ENCODE measurements at places on chromosomes 2 and 18.

- no peak for DNase-seq
These were observed 28.1 kb downstream of the THAP4 start for GRCh38 chr2:241608881-241609280.

DNA sequence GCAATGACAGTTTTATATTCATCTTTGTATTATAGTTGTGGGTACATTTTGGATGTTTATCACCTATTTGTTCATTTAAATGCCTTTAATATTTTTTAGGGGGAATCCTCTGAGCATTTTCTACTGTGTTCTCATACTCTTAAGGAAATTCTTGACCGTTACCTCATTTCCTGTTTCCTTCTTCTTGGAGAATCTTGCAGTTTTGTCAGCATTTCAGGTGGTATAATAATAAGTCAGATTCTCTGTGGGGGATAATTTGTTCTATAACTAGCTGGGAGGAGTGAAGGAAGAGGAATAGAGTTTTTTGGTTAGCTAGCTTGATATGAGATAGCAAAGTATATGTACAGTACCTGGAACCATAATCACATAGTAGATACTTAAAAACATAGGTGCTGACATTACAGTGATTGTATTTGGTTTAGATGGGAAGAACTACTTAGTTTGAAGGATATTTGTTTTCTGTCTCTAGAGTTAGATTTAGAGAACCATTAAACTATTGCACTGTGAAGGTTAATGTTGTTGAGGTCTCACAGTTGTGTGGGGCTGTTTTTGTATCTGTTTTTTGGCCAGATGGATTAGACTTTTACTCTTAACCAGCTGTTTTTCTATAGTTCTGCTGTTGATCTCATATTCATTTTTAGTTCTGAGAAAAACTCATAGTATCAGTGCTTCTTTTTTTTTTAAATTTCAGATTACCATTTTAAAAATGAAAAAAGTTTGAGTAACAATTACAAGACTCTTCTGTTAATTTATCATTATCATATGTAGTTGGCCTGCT, 14.2 kb downstream of the MTX2 start:
- DNase-seq, result no peak

- no peak for DNase-seq
These were observed 38.0 kb upstream of the EPAS1 start for GRCh38 chr2:46258937-46259776.

GRCh38 chr2:216188956-216189355, 79.8 kb downstream of the XRCC5 start:
- no peak for DNase-seq

GRCh38 chr2:112004253-112004645, 50.8 kb upstream of the TMEM87B start:
- no peak for DNase-seq

GRCh38 chr2:60839126-60839813, 42.1 kb upstream of the REL start:
- no peak for DNase-seq

- no peak for DNase-seq
These were observed 114.6 kb upstream of the CD302 start for GRCh38 chr2:159912580-159912979.

GRCh38 chr2:40488101-40488601, 36.3 kb upstream of the SLC8A1 start:
- no peak for DNase-seq

GRCh38 chr2:65456064-65456463, 23.7 kb upstream of the SPRED2 start:
- DNase-seq, result no peak

DNA sequence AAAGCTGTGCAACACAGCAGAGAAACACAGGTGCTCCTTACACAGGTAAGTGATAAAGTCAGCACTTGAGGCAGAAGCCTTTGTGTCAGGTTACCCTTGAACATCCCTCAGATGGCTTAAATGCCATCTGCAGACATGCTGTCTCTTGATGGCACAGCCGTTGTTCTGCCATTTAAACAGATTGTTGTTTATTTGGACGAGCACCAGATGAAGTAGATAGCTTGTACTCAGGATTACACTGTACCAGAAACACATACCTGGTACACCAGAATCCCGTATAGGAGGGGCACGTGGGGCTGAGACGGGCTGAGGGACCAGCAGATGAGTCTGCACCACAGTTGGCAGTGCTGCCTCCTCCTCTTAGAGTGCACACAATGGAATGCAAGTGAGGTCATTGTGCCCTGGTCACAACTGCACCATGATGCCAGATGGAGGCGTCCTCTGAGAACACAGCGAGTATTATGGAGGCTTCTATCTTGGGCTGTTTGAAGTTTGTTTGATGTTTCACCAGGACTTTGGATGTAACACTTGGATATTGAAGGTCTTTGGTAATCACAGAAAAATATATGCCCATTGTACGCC, 143.0 kb downstream of the TANC1 start:
- DNase-seq, result no peak

DNA sequence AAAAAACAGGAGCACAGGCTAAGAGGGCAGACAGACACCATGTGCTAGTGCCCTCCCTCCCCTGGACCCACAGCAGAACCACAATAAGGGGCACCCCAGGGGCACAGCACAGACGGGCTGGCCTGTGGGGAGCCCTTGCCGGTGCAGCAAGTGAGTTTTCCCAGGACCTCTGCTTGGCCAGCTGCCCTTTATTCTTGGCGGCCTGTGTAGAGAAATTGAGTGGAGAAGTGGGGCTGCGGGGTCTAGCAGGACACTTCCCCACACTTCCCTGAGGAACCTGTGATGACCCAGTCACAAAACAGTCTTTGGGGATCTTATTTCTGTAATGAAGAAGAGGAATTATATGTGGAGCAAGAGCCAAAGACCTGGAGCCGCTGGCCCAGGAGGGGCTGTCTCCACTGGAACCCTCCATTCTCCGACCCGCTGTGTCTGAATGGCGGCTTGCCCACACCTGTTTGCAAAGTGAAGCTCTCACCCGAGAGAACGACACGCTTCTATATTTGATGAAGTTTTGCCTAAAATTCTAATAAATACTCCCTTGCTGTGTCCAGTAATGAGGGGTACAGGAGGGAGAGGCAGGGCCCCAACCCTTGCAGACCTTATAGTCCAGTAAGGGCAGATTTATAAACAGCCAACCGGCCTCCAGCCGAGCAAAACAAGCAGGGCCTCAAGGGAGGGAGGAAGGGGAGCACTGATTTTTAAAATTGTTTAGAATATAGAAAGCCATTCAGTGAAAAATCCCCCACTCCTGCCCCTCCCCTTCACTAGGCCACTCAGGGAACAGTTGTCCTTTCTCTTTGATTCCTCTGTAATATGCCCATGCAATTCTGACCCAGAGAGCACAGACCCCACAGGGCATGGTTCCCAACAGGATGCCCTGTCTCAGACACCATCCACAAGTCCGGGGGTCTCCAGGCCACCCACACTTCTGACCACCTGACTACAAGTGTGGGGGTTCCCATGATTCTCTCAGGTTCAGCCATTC, 44.7 kb upstream of the SNED1 start:
- DNase-seq, result no peak

DNA sequence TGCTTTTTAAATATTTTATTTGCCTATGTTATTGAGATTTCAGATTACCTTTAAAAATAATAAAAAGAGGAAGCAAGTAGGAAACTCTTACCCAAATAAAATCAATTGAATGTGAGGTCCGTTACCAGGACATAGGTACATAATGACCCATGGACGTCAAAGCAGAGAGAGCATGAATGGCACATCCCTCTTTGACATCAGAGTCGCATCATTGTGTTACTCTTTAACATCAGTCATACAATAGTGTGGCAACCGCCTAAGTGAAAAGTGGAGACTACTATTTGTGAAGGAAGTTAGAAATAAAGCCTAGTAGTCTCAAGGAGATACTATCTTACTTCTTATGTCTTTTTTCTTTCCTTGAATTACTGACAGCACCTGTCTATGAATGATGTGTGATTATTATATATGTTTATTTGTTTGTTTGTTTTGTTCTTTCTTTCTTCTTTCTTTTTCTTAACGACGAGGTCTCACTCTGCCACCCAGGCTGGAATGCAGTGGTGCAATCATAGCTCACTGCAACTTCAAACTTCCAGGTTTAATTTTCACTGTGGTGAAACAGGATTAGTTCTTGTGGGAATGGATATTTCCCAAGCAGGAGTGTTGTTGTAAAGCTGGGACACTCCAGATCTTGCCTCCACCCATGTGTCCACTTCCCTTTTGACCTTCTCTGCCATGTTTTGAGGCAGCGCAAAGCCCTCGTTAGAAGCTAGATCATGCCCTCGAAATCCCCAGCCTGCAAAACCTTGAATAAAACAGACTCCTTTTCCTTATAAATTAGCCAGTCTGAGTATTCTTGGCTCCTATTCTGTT, 407.2 kb upstream of the NETO1 start:
- DNase-seq, result no peak

DNA sequence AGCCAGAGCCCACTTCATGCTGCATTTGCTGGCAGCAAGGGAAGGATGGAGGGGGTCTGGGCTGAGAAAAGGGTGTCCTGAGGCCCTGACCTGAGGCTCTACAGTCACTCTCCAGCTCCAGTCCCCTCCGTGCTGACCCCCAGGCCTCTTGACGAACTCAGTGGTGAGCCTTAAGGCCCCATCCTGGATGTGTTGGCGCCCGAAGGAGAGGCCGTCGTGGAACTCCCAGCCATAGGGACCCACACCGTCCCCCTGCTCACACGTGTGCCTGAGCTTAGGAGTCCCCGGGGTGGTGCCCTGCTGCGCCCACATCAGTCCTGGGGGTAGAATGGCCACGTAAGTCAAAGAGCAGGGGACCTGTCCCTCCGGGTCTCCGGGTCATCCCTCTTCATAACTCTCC, 776 bp downstream of the MOGS start:
- DNase-seq, result no peak

GRCh38 chr18:74310411-74310810, 5.2 kb upstream of the C18orf63 start:
- DNase-seq, result no peak

GRCh38 chr2:1504311-1504750, 91.1 kb downstream of the TPO start:
- no peak for DNase-seq

GRCh38 chr2:54480025-54480424, 23.9 kb downstream of the SPTBN1 start:
- no peak for DNase-seq

DNA sequence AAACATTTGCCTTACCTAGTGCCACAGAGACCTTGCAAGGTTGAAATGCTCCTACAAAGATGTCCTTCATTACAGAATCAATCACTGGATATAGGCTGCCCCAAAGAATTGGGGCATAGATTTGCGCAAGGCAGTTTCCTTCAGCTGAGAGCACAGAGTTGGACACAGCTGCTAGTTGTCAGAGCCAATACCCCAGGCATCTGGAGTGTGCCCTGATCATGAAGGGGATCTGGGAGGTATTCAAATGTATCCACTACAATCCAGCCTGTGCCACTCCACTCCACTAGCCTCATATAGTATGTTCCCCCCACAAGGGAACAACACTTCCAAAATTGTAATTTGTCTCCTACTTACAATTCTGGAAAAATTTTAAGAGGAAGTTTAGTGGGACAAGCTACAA, 62.3 kb upstream of the ITPRID2 start:
- no peak for DNase-seq

GRCh38 chr2:120986898-120987650, 251.4 kb downstream of the GLI2 start:
- DNase-seq, result no peak

- DNase-seq, result no peak
These were observed 279.5 kb upstream of the RAB6C start for GRCh38 chr2:129699781-129700573.

- DNase-seq, result no peak
These were observed 149.8 kb downstream of the FAM210A start for GRCh38 chr18:13576598-13576997.

GRCh38 chr2:130894326-130894942, 57.7 kb downstream of the ARHGEF4 start:
- no peak for DNase-seq

- DNase-seq, result peak; percentile 73
These were observed at the start of gene PSD4 for GRCh38 chr2:113173542-113174375. Gene PSD4 (plus strand): TSS chr2:113173971. CDS start chr2:113182457, 8,486 bp downstream.

GRCh38 chr2:102520009-102520408, 47.0 kb downstream of the SLC9A4 start:
- DNase-seq, result no peak

DNA sequence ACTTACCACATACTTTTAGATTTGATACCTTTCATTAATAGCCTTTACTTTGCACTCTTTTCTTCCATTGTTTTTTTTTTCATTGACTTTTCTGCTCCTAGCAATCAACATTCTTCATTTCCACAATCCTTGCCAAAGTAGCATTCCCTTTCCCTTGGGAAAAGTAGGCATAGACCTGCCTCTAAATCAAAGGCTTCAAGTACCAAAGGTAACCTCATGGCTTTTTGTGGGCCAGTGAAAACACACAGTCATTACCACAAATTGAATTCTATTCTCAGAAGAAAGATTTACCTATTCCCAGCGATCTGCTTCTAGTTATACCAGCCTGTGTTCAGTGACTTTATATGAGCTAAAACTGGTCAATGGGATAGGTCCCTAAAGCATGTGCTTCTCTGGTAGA, 109.2 kb downstream of the SOCS6 start:
- DNase-seq, result no peak

GRCh38 chr2:64466478-64467085, 12.6 kb downstream of the LGALSL start:
- DNase-seq, result no peak

DNA sequence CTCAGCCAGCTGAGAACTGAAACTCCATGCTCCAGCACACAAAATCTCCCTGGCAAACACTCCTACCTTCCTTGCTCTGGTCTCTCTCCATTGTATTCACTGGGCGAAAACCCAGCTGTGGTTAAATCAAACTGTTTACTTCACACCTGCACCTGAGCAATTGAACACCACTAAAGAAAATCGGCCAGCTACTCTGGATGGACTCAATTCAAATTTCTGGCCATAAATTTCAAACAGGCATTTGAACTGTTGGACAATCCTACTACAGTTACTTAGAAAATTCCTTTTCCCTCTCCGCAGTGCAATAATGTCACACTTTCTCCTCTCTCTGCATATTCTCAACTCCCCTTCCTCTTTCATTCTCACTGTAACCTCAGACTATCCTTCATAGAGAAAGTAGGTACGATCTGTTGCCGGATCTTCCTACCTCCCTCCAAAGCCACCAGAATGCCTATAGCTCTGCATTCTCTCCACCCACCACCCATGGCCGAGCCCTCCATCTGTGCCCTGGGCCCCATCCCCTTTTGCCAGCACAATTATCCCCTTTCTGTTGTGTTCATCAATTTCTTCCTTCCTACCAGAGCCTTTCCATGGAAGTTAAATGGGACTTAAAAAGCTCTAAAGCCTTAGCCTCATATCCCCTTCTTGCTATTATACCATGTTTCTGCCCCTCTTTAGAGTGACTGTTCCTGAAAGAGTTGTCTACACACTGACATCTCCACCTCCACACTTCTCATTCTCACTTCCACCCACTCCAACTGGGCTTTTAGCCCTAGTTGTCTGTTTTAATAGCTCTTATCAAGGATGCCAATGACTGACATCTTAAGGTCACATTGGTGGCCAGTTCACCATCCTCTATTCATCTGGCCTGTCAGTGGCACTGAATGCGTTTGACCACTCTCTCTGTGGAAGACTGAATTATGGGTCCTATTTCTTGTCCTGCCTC, 127.5 kb upstream of the SLC1A4 start:
- DNase-seq, result no peak

GRCh38 chr2:234060236-234060635, 9.7 kb downstream of the SPP2 start:
- no peak for DNase-seq

GRCh38 chr2:128237081-128237534, 81.6 kb downstream of the HS6ST1 start:
- DNase-seq, result no peak

GRCh38 chr2:207734264-207734635, 22.8 kb downstream of the CCNYL1 start:
- no peak for DNase-seq

Data from stimulated activated CD8-positive, alpha-beta memory T cell treated with anti-CD3 and anti-CD28 coated beads, Interleukin-15, amount 100 ng/mL, for 1 hour (primary cell).